GM12878 (cell line): ENCODE measurements at places on chromosomes 1 and 21. TPM values are rescaled to one million over a fixed set of nuclear protein-coding genes. Genes with fewer than 3 reads are reported as not detected.

Gene IGSF3
- total RNA-seq: 18.0 and 20.4 TPM in 2 replicates

Gene GBP6
- not detected in 2 replicates for total RNA-seq

Gene RNU1-1
- 2,403 and 2,678 TPM in 2 replicates for total RNA-seq

Gene ZFP69
- total RNA-seq: 4.3 and 4.4 TPM in 2 replicates

Gene FCGR2B
- total RNA-seq: 88.9 and 99.4 TPM in 2 replicates

Gene KPRP
- total RNA-seq: not detected in 2 replicates

Gene CSF3R
- 0.13 TPM in 1 of 2 replicates, not detected in the other for total RNA-seq

Gene SPRR2E
- not detected in 2 replicates for total RNA-seq
